ENCODE measurements at places on chromosomes 12 and 14.

DNA sequence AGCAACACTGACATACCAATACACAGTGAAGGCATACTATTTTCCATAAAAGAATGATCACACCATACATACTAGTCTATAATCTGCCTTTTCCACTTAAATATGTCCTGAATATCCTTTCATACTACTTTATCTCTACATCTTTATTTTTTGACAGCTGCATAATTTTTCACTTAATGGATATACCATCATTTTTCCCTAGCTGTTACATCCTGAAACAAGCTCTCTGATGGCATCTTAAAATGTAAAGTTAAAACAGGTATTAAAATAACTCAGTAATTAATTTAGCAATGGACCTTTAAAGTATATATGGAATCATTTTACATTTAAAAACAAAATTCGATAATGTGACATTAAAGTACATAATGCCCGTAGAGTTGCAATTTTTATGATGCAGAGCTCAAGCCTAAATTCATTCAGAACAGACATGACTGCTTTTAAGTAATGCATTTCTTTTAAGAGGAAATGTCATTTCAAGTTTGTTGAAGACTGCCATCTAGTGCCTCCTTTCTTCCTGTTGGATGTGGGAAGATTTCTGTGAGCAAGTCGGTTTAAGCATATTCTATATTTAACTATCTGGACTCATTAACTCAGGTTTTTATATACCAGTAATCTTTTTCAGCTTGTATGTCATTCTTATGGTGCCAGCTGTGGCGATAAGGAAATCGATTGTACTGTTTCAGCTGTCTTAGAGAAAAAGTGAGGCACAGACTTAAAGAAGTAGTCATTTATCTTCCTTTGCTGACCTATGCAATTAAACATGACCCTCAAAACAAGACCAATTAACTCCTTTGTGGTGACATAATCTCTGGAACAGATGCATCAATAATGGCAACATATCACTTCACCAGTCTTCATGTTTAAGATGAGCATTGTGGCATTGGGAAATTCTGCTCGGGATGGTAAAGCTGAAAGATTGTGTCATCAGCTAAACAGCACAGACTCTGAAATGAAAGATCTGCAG is 20.3 kb downstream of the PRICKLE1 start:
- H3K4me3 ChIP-seq, result no peak overlapping the region
- no peak overlapping the region for H3K27ac ChIP-seq
- no peaks in the 10 kb centered on the region for H3K27me3 ChIP-seq
- H3K36me3 ChIP-seq, result no peaks in the 10 kb centered on the region
- H3K4me1 ChIP-seq, result no peaks in the 10 kb centered on the region

DNA sequence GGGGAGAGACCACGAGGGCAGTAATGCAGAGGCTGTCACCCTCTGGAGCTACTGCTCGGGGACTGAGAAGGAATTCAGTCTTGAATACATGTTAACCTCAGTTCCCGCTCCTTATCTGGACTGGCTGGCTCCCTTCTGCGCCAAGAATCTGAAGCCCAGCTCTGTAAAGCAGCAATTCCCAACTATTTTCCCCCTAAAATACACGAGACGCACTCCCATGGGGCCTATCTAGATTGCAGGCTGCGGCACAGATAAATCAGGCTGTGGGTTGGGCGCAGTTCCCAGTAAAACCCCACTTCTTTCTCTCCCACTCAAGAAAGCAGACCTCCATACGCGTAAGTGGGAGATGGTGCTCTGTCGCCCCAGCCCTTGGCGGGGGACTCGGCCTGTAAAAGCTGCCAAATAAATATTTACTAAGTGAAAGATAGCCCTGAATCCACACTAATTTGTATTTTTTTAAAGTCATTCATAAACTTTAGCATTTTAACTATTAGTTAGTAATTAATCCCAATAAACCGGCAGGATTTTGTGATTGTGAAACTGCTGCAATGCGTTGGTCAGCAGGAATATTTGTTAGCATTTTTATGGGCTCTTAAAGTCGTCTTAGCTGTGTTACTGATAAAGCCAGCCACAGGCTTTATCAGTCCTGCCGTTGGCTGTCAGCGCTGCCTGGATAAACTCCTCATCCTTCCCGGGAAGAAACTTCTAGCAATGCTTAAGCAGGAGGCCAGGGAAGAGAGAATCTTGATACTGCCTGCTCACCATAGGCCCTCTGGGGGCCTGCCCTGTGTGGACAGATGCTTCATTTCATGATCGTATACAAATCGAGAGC is 17.8 kb downstream of the FBXL14 start:
- no peak overlapping the region for H3K4me3 ChIP-seq
- H3K36me3 ChIP-seq, result no peaks in the 10 kb centered on the region
- H3K4me1 ChIP-seq, result no peaks in the 10 kb centered on the region
- no peaks in the 10 kb centered on the region for H3K27me3 ChIP-seq
- H3K27ac ChIP-seq, result peak overlapping the region; percentile 15

DNA sequence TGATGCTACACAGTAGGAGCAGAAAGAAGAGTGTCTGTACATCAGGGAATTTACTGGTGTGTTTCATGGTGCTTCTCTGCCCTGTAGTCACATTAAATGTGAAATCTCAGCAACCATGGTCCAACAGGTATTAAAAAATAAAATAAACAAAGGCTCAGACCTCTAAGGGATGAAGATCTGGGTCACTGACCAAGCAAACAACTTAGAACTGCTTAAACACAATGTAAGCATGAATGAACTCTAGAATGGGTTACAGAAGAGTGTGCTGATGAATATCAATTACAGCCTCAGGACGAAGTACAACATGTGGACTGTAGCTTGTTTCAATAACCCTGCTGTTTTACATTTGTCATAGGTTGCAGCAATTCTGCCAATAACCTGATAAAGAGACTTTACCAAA is 47.4 kb downstream of the SLC35F4 start:
- H3K4me1 ChIP-seq, result no peaks in the 10 kb centered on the region
- H3K4me3 ChIP-seq, result no peak overlapping the region
- H3K27me3 ChIP-seq, result no peaks in the 10 kb centered on the region
- DNase-seq, result no peak
- no peak overlapping the region for H3K27ac ChIP-seq

DNA sequence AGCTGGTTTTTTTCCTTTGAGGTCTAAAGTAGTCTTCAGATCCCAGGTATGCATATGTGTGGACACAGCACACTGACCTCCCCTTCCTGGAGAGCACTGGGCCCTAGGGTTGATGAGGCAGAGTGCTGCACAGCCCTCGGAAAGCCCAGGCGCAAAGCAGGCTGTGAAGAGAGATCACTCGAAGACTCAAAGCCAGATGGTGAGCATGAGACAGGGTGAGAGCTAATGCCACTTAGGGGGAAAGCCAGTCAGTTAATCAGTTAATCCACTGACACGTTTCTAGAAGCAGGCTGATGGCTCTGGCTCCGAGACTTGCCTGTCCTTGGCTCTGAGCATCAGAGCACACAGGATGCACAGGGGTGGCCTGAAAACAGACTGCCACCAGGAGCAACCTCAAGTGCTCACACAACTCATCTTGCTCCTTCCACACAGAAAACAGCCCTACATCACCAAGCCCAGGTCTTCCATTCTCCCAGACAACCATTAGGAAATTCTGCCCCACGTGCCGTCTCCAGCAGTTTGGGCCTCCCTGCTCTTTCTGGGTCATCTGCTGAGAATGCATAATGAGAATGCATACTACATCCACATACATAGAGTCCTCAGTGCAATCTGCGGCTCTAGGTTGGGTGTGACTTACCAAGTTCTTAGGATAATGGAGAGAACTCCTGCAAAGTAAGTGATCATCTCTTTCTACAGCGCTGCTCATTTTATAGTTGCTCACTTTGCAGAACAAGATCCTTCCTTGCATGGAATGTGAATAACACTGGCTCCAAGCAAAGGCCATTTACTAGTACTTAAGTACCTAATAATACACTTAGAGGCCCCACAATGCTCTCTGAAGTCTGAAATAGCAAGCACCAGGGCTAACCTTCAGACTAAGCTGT is 12.0 kb downstream of the AQP6 start:
- no peak for DNase-seq
- peaks cover 39% of the 10 kb centered on the region for H3K4me1 ChIP-seq
- no peak overlapping the region for H3K4me3 ChIP-seq
- no peaks in the 10 kb centered on the region for H3K36me3 ChIP-seq
- no peak overlapping the region for H3K27ac ChIP-seq
- no peaks in the 10 kb centered on the region for H3K27me3 ChIP-seq

DNA sequence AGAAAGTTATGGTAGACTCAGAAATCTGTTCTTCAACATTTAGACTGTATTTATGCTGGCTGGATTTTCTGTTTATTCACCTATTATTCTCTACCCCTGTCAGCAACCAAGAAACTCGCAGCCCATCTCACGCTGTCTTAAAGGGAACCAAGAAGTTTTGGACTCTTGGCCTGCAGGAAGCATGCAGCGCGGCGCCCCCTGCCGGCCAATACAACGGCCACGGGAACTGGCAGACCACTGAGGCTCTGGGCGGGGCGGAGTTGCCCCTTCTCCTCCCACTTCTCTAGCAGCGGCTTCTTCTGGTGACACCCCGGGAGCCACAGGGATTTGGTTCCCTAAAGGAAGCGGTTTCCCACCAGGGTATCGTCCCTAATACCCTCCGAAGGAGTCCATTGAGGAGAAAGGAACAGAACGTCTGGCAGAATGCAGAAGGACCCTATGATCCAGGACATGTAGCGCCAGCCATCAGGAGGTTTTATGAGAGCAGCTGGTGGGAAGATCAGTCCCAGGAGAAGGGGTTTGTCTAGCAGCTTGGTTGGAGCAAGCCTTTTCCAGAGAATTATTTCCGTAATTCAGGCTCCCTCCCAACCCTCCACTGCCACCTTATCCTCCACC is 21.0 kb upstream of the RNASE2 start:
- no peaks in the 10 kb centered on the region for H3K4me1 ChIP-seq
- DNase-seq, result no peak

DNA sequence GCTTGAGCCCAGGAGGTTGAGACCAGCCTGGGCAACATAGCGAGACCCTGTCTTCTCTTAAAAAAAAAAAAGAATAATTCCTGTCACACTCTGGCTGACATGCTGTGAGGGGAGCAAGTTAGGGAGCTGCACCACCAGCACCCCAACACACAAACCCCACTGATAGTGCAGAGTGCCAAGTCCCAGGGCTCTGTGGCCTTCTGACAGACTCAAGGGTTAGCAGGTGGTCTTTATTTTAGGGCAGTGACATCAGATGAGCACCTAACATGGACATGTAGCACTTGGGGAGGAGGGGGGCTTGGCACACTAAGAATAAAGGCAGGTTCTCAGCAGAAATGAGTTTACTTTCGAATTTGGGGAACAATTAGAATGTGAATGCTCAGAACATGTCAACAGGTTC is 6.8 kb downstream of the USP5 start:
- DNase-seq, result no peak
- H3K4me3 ChIP-seq, result no peak overlapping the region
- H3K27me3 ChIP-seq, result no peaks in the 10 kb centered on the region
- peaks cover 5% of the 10 kb centered on the region for H3K4me1 ChIP-seq
- no peaks in the 10 kb centered on the region for H3K36me3 ChIP-seq

DNA sequence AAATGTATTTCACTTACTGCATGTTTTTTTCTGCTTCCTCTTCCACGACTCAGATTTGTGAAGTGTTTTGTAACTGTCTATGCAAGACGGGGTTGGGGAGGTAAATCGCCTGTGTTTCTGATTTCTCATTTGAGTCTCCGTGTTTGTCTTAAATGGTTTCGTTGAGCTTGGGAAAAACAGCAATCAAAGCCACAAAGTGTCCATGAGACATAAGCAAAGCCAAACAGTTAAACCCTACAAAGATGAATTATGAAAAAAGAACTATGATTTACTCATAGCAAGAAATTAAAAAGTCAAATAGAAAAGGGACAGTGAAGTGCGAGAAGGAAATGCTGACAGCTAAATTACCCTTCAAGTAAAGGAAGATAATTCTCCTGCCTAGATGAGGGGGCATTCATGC is 164.3 kb upstream of the TMPO start:
- H3K27ac ChIP-seq, result no peak overlapping the region
- H3K36me3 ChIP-seq, result no peaks in the 10 kb centered on the region
- no peaks in the 10 kb centered on the region for H3K27me3 ChIP-seq
- H3K4me1 ChIP-seq, result no peaks in the 10 kb centered on the region

GRCh38 chr12:108779998-108780688 is 48.8 kb upstream of the CORO1C start:
- no peaks in the 10 kb centered on the region for H3K27me3 ChIP-seq
- no peaks in the 10 kb centered on the region for H3K4me1 ChIP-seq
- H3K27ac ChIP-seq, result no peak overlapping the region
- H3K4me3 ChIP-seq, result no peak overlapping the region
- no peak for DNase-seq
- no peaks in the 10 kb centered on the region for H3K36me3 ChIP-seq

DNA sequence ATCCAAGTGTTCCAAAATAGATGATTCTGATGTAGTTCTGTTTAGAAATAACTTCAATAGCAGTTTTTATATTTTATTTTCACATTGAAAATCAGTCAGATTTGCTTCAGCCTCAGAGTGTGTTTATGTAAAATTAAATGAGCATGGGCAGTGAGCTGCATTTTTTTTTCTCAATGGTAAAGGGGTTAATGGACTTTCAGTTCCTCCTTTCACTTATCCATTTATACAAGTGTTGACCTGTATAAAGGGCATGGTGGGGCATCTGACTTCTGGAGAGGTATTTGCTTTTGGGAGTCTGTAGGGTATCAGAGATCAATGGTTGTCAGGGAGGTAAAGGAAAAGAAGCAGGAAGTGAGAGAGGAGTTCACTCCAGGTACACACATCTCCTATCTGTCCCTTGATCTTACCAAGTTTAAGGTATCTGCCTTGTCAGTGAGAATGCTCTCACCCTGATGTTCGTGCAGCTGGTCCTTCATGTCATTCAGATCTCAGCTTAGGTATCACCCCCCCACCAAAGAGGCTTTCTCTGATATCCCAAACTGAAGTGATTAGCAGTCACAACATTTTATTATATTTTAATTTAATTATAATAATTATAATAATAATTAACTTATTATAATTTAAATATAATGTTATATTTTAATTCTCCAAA is 181.6 kb upstream of the LMNTD1 start:
- H3K36me3 ChIP-seq, result no peaks in the 10 kb centered on the region
- no peak overlapping the region for H3K4me3 ChIP-seq
- no peak for DNase-seq

DNA sequence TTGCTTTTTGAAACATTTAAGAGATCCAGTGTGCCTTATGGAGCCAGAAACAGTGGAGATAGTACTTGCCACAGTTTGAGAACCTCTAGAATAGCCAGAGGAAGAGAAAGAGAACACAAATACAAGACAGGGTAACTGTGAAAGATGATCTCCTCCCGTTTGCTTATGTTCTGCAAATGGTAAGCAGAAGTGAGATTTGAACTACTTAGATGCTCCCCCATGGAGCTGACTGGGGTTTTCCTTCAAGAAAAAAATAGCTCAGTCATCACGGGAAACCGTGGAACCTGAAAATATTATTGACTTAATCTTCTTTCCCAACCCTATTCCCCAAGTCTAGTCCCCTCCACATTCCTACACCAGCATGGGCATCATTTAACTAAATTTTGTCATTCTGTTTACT is 87.1 kb downstream of the KIF21A start:
- H3K4me1 ChIP-seq, result peaks cover 2% of the 10 kb centered on the region
- no peak overlapping the region for H3K27ac ChIP-seq
- no peaks in the 10 kb centered on the region for H3K27me3 ChIP-seq
- H3K36me3 ChIP-seq, result peaks cover 4% of the 10 kb centered on the region
- DNase-seq, result no peak

- H3K27me3 ChIP-seq, result no peaks in the 10 kb centered on the region
- peaks cover 39% of the 10 kb centered on the region for H3K4me1 ChIP-seq
- H3K4me3 ChIP-seq, result peak overlapping the region; percentile 43
- DNase-seq, result peak; percentile 44
- peak overlapping the region; percentile 98 for H3K27ac ChIP-seq
These were observed 724 bp downstream of the LTB4R start for GRCh38 chr14:24311837-24312615.

GRCh38 chr12:13000616-13000924 is 505 bp upstream of the HEBP1 start:
- H3K4me1 ChIP-seq, result peaks cover 28% of the 10 kb centered on the region
- H3K4me3 ChIP-seq, result peak overlapping the region; percentile 70
